8988T (cell line): ENCODE measurements at places on chromosomes 4 and X.

GRCh38 chrX:30679369-30679768 lies 26.1 kb downstream of the GK start:
- DNase-seq, result no peak

DNA sequence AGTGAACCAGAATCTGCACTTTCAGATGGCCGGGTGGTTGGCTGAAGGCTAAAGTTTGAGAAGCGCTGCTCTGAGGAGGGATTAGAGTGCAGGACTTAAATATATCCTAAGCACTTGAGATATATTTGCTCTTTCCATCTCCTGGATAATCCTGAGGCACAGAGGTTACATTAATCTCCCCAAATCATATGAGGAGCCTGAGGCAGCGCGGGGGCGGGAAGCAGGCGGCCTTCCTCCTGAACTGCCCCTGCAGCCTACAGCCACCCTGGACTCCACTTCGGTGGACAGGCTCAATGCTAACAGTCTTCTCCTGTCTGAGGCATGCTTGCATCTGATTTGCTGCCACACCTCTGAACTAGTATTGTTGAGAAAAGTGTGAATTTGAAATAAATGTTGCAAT lies 72.5 kb downstream of the AFAP1 start:
- DNase-seq, result no peak

GRCh38 chrX:6095469-6095868 lies 133.2 kb downstream of the NLGN4X start:
- DNase-seq, result no peak

DNA sequence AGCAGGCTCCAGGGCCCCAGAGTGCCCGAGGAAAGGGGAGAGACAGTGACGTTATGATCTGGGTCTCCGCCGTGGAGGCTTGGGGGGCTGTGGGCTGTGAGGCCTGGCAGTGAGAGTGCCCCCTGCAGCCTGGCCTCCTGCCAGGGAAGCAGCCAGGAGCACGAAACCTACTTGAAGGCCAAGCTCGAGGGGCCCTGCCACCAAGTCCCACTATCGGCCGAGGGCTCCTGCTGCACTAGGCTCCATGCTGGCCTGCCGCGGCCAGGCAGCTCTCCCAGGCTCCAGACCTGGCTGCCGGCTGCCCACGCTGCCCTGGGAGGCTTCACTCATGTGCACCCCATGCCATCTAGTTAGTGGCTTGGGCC lies 18.7 kb downstream of the FLNA start:
- DNase-seq, result no peak

DNA sequence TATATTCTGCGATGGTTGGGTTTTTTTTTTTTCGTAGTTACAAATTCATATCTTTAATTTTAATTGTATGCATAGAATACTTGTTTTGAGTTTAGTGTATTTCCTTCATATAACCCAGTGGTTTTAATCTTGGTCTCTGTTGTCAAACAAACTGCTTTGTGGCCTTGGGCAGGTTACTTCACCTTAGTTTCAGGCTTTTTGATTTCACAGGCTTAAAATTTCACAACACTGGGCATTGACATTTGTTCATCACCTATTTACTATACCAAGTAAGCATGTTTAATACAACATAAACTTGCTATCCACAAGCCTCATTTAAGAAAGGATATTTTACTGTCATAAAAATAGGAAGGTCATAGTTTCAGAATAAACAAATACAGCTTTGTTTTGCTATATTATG lies 14.7 kb downstream of the RAPGEF2 start:
- no peak for DNase-seq

- DNase-seq, result no peak
Observed at GRCh38 chr4:88159229-88159725, 838 bp upstream of the ABCG2 start.

GRCh38 chr4:76740866-76741662 lies 156.9 kb downstream of the SOWAHB start:
- no peak for DNase-seq
